ENCODE measurements at places on chromosomes 5 and 9.

GRCh38 chr5:140835622-140836510 is 1.8 kb downstream of the PCDHA7 start:
- DNase-seq = no peak

DNA sequence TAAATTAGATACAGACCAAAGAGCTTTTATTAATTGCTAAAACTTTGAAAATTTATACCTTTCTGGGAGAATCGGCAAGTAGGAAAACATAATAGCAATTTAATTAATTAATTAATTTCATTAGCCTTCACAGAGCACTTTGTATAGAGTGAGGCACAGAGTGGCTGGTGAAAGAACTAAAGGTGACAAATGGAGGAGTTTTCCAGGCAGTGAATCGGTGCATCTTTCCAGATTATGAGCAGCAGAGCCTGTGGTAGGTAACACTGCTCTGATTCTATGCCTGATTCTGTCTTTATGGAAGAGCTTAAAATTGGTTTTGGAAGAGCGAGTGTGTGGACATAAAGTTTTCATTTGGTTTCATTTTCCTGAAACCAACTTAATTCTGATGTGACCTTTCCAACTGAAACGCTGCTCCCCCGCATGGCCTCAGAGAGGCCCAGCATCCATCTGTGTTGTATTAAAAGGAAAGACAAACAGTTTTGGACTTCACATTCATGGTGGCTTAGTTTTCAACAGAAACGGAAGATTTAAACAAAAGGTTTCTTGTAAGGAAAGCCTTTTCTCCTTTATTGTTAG is 188.9 kb upstream of the RPS23 start:
- DNase-seq = peak; percentile 50

- no peak for DNase-seq
These were observed at the start of gene LRRC26 for GRCh38 chr9:137169896-137170358. Gene LRRC26 (minus strand): TSS chr9:137170051. CDS start chr9:137169943, 108 bp downstream.

DNA sequence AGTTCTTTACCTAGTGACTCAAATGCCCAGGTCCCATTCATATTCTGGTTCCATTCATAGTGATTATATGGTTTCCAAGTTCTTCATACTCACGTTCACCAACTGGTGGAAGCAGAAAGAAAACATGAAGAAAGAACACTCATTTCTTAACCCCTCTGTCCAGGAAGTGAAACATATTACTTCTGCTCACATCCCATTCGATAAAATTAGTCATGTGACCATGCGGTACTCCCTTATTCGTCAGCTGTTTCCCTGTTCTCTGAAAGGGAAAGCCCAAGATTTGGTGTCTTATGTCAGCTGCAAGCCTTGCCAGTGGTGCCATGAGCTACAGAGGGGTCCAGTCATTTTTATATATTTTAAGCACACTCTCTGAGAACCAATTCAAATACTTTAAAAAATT is 387.0 kb upstream of the DMAC1 start:
- no peak for DNase-seq

GRCh38 chr9:91873637-91874051 is 76.4 kb downstream of the ROR2 start:
- no peak for DNase-seq

GRCh38 chr5:137684761-137685160 is 51.1 kb downstream of the KLHL3 start:
- DNase-seq = no peak

DNA sequence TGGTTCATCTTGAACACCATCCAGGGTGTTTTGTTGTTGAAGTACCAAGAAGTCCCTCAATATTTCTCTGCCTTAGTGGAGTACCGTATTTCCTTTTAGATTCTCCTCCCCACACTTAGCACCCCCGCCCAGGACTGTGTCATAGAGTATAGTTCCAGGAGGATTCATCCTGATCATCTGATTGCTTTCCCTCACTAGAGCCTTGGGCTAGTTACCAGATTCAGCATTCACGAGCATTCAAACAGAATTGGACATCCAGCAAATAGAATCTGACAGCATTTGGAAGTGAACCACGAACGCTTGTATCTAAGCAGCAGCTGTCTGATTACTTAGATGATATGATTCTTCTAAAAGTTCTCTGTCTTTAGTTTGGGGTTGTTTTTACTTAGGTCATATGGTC is 248.1 kb upstream of the TAS2R1 start:
- DNase-seq = no peak

GRCh38 chr9:137986268-137987099 is 108.9 kb downstream of the CACNA1B start:
- DNase-seq = no peak

DNA sequence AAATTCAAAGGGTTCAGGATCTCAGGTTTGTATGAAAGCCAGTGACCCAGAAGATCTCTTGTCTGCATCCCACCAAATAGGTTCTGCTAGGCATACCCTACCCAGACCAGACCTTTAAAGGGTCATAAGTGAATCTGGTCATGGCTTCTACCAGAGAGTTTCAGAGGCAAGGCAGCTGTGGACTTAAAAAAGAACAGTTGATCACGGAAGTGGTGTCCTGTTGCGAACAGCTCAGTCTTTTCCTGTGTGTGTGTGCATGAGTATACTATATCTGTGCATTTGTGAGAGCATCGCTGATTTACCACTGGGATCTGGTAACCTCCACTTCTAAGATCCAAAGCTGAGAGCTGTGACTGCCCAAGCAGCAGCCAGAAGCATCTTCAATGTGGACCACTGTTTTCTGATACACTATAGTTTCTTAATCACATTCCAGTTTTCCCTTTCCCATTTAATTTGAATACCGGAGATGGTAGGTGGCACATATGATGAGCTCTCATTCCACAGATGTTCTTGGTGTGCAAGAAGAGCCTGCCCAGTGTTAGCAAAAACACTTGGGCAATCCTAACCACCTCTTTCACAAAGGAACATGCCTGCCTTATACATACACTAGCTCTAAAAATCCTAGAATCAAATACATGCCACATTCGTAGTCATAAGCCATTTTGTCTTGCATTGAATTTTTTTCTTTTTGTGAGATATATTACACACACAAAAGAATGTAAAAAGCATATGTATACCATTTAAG is 36.2 kb upstream of the OR2S2 start:
- DNase-seq = no peak

Data from AG08395 (cell line).